ENCODE measurements at places on chromosomes 6 and 20. TPM values are rescaled to one million over a fixed set of nuclear protein-coding genes. Genes with fewer than 3 reads are reported as not detected.

DNA sequence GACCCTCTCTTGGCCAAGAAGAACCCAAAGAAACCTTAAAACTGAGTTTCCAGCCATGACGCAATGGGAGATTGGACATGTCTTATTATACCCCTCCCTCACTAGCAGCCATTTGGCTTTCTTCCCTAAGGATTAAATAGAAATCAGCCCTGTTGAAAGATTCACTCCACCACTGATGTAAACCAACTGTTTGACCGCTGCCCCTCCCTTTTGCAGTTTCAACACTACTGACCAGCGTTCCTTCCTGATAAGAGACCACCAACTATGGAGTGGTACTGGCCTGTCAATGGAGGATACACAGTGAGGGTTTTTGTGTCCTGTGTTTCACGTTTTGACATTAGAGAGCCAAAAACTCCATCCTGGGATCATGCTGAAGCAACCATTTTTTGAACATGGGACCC is 53.2 kb upstream of the CD2AP start:
- DNase-seq: no peak

WFDC5 gene
- not detected for total RNA-seq

- DNase-seq: no peak
Measured at GRCh38 chr20:32484225-32484957, 100.7 kb downstream of the NOL4L start.

DNA sequence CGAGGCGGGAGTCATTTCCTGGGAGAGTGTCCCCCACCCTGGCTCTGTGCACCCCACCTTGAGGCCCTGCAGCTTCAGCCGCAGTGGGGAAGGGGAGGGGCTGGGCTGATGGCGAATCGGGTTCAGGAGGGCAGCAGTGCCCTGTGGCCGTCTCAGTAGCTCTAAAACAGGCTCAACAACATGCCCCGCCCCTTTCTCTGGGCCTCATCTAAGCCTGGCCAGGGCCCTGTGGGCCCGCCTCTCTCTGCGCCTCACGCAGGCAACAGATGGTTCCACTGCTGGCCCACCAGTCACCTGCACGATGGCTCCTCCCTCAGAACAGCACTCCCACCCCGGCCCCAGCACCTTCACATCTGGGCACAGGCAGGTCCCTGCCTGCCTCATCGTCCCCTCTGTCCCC is 30.2 kb downstream of the CHRNA4 start:
- no peak for DNase-seq

MAN1A1 gene
- total RNA-seq: 24.0 TPM

CCM2L gene
- 2.0 TPM for total RNA-seq

- DNase-seq: no peak
Measured at GRCh38 chr6:142624978-142625715, 319.8 kb downstream of the HIVEP2 start.

DNA sequence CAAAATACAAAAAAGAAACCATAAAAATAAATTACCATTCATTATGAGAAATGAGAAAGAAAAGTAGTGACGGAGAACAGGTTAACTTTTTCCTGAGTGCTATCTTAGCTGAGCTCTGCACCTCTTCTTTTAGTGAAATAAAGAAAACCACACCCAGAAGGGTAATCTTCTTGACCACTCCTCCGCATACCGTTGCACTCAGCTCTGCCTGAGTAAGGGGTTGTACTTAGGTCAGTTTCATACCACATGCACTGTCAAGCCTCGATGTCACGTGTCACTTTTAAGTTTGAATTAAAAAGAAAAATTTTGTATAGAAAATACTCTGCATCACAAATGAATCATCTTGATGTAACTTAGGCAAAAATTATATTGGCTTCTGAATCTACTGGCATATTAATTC is 2.8 kb downstream of the EZR start:
- DNase-seq: no peak

FABP7 gene
- total RNA-seq: 1,309 TPM

TMEM244 gene
- total RNA-seq: 1.4 TPM

DNA sequence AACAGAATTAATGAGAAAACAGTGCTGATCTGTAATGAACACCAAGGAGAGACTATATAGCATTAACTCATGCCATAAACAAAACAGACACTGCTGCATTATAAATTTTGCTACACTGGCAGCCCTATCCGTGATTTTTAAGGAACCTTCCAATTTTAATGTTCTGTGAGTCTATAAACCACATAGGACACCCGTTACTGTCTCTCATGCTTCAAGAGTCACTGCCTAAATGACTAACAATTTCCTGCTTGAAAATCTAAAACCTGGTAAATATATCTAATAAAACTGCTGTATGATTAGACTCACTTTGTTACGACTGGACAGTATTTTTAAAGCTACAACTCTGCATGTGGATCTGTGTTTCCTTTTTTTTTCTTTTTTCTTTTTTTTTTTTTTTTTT is 8.7 kb downstream of the CHD6 start:
- no peak for DNase-seq
